ENCODE measurements at places on chromosomes 4 and X. TPM values are rescaled to one million over a fixed set of nuclear protein-coding genes. Genes with fewer than 3 reads are reported as not detected.

The ZNF711 gene
- 1.1 TPM for total RNA-seq

The SLC49A3 gene
- 18.3 TPM for total RNA-seq

The ATP8A1 gene
- 17.0 TPM for total RNA-seq

The F11 gene
- total RNA-seq, result not detected

GRCh38 chr4:105741548-105741947, 33.0 kb downstream of the GSTCD start:
- H3K4me1 ChIP-seq, result no peaks in the 10 kb centered on the region
- H3K36me3 ChIP-seq, result peaks cover 3% of the 10 kb centered on the region
- no peak overlapping the region for H3K4me3 ChIP-seq
- H3K27me3 ChIP-seq, result no peaks in the 10 kb centered on the region

- H3K27me3 ChIP-seq, result no peaks in the 10 kb centered on the region
- H3K4me1 ChIP-seq, result no peaks in the 10 kb centered on the region
- H3K36me3 ChIP-seq, result no peaks in the 10 kb centered on the region
These were observed 150.6 kb downstream of the CEP135 start for GRCh38 chr4:56099378-56099786.

GRCh38 chr4:77921701-77922100, 59.1 kb downstream of the MRPL1 start:
- DNase-seq, result no peak
- H3K27ac ChIP-seq, result no peak overlapping the region
- no peaks in the 10 kb centered on the region for H3K36me3 ChIP-seq
- H3K4me3 ChIP-seq, result no peak overlapping the region
- no peaks in the 10 kb centered on the region for H3K27me3 ChIP-seq

DNA sequence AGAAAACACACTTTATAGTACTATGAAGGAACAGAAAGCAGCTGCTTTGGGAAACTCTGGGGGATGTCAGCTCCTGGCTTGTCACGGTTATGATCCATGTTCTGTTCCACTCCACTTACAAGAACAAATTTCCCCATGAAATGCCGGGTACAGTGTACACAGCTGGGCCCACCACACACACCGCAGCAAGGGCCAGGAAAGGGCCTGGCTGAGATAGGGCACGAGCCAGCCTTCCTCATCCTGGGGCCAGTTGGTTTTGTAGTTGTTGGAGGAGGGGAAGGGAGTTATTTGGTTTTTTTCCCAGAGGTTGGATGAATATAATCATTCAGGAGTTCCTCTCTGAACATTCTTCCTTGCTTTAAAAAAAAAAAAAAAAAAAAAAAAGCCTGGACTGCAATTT, 56.8 kb downstream of the SEPSECS start:
- no peaks in the 10 kb centered on the region for H3K36me3 ChIP-seq
- no peaks in the 10 kb centered on the region for H3K4me1 ChIP-seq
- H3K27me3 ChIP-seq, result no peaks in the 10 kb centered on the region
- DNase-seq, result no peak
- no peak overlapping the region for H3K4me3 ChIP-seq
- H3K27ac ChIP-seq, result no peak overlapping the region

GRCh38 chr4:140044337-140044902, 109.6 kb downstream of the MAML3 start:
- H3K4me1 ChIP-seq, result peaks cover 6% of the 10 kb centered on the region
- no peak for DNase-seq
- H3K27me3 ChIP-seq, result no peaks in the 10 kb centered on the region
- no peak overlapping the region for H3K4me3 ChIP-seq
- no peak overlapping the region for H3K27ac ChIP-seq
- H3K36me3 ChIP-seq, result no peaks in the 10 kb centered on the region

- H3K4me1 ChIP-seq, result no peaks in the 10 kb centered on the region
- no peaks in the 10 kb centered on the region for H3K27me3 ChIP-seq
- H3K36me3 ChIP-seq, result no peaks in the 10 kb centered on the region
- no peak overlapping the region for H3K27ac ChIP-seq
- H3K4me3 ChIP-seq, result no peak overlapping the region
- no peak for DNase-seq
These were observed 29.8 kb upstream of the EMCN start for GRCh38 chr4:100547541-100548199.

GRCh38 chr4:98608356-98608755, 50.1 kb downstream of the TSPAN5 start:
- H3K4me3 ChIP-seq, result no peak overlapping the region
- no peaks in the 10 kb centered on the region for H3K4me1 ChIP-seq
- H3K27me3 ChIP-seq, result no peaks in the 10 kb centered on the region
- no peak overlapping the region for H3K27ac ChIP-seq

- H3K27ac ChIP-seq, result no peak overlapping the region
- DNase-seq, result no peak
- no peaks in the 10 kb centered on the region for H3K36me3 ChIP-seq
- H3K4me3 ChIP-seq, result no peak overlapping the region
- no peaks in the 10 kb centered on the region for H3K27me3 ChIP-seq
- no peaks in the 10 kb centered on the region for H3K4me1 ChIP-seq
These were observed 25.4 kb upstream of the TNIP3 start for GRCh38 chr4:121189326-121190215.
